ENCODE measurements at places on chromosomes 13 and 19.

- peak; percentile 34 for DNase-seq
These were observed 160.4 kb upstream of the SGCG start for GRCh38 chr13:23020246-23020843.

DNA sequence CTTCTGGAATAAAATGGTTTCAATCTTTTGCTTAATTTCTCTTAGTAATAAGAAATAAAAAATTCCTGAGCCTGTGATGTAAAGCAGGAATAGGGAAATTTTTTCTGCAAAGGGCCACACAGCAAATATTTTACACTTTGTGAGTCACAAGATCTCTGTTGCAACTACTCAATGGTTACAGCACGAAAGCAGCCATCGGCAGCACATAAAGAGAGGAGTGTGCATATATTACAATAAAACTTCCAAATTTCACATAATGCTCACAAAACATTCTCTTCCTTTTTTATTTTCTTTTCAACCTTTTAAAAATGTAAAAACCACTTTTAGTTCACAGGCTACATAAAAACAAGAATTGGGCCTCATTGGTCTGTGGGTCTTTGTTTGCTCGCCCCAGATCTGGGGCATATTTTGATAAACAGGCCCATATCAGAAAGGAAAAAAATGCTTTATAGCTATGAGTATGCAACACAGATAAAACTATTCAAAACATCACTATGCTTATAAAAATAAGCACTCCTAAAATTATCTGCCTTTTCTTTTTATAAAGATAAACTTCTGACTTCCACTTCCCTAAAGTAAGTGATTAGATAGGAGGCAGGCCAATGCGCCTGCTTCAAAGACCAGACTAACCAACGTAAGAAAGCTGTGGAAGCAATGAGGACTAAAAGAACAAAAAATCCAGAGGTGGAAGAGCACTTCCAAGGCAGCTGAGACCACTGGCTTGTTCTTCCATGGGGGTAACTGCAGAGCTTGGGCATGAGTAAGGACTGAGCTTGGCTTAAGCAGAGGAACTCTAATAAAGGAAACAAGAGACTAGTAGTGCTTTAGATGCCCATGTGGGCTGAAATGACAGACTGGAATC, 26.5 kb downstream of the MYCBP2 start:
- no peak for DNase-seq

DNA sequence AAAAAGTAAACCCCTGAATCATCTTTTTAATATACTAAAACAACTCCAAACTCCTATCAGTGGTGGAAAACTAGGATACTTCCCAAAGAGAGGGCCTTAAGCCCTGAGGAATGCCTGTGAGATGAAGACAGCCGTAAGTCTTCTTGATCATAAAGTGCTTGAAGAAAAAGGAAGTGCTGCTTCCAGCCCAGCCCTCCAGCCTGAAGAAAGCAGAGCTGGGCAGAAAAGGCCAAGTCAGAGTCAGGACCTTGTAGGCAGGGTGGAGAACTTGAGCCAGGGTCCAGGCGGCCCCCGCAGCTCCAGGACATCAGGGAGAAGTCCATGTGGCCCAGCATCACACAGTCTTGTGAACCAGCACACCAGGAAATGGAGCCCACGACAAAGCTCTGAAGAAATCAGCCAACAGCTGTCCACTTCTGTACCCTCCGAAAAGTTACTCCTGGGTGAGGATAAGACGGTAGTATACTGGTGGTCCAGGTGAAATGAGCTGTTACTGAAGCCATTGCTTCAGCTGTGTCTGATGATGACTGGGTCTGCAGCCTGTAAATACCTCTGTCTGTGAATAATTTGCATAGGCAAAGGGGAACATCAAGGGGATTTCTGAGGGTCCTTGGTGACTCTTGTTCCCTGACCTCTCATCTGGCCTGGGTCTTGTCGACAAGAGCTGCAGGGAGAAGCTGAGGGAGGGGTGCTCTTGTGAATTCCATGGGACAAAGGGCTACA, 18.7 kb upstream of the CRYL1 start:
- DNase-seq: no peak

- DNase-seq: no peak
These were observed 286.1 kb downstream of the KCTD12 start for GRCh38 chr13:76600081-76600480.

DNA sequence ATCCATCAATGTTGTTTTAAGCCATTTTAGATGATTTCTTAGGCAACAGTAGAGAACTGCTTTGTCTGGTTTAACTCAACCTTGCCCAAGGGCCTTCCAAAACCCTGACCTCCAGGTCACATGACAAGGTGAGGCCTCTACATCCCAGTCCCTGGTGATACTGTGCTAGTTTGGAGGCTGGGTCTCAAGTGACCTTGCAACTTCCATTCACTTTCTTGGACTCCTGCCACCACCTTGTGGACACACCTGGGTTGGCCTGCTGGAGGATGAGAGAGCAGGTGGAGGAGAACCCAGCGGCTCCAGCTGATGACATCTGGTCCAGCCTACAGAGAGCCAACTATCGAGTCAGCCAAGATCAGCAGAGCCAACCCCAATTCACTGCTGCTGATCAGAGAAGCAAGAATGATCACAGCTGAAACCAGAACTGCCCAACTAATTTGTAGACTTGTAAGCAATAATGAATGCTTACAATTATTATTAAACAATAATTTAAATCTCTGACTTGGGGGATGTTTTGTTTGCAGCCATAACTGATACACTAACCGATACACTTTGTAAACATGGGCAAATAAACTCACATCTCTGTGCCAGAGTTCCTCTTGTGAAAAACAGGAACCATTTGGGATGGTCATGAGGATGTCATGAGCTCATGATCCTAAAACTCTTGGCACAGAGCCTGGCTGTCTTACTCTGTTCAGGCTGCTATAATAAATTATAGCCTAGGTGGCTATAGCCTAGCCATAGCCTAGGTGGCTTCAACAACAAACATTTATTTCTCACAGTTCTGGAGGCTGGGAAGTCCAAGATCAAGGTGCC, 11.5 kb downstream of the FAM187B start:
- no peak for DNase-seq

- DNase-seq: no peak
These were observed at the start of gene ZNF296 for GRCh38 chr19:45076029-45076850. Gene ZNF296, minus strand, starts transcription at chr19:45076478. Its CDS starts 105 bp downstream, at chr19:45076373.

DNA sequence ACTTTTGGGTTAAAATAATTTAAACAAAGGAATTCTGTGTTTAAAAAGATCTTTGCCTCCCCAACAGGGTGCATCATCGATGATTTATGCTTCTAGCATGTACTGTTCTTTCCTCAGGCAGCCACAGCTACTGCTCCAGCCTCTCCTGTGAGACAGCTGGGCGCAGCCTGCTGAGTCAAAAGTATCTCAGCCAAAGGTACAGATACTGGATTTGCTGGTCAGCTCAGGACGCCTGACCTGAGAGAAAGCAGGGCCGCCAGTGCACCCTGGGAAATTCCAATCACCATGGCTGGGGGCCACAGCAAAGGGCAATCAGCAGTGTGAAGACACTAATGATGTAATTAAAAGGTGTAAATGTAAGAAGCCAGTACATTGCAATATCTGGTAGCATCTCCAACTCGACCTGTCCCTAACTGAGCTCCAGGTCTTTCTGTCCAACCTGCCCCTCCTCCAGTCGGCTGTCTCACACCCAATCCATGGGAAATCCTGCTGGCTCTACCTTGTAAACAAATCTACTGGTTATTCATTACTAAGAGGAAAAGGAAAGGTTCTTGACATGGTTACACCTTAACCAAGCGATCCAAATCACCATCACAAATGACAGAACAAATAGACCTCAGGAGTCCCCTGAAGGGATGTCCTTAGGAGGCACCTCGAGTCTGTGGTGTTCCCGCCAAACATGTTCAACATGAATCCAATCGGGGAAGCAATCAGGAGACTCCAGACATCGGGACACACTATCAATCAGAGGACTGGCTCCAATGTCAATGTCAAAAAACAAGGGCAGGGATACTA, 7.3 kb downstream of the OPA3 start:
- DNase-seq: no peak

GRCh38 chr13:99297331-99297730, 9.9 kb downstream of the GPR183 start:
- DNase-seq: no peak

GRCh38 chr13:28819735-28820098, 422 bp upstream of the MTUS2 start:
- no peak for DNase-seq

DNA sequence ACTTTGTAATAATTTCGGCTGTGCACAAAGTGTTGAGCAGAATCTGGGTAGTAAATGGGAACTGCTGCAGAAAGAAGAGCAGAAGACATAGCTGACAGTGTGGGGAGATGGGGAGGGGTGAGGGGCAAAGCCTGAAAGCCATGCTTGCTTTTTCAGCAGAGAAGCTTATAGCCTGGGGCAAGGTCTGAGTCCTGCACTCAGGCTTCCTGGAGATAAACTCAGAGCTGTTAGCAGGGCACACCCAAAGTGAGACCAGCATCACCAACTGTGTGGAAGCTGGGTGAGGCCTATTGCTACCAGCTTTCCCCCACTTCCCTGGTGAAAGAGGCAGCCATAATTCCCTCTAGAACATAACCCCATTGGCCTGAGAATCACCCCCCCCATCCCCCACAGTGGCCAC, 15.6 kb upstream of the LHFPL6 start:
- DNase-seq: no peak

- no peak for DNase-seq
These were observed 1.6 kb downstream of the MISP3 start for GRCh38 chr19:14073925-14074838.

GRCh38 chr13:27868641-27869435, 51.0 kb upstream of the PDX1 start:
- DNase-seq: no peak

- DNase-seq: peak; percentile 50
These were observed 5.8 kb downstream of the MLLT1 start for GRCh38 chr19:6273701-6274601.

- DNase-seq: peak; percentile 61
These were observed at the start of gene MIR17HG for GRCh38 chr13:91347202-91347995. Gene MIR17HG, plus strand, starts transcription at chr13:91347687.

DNA sequence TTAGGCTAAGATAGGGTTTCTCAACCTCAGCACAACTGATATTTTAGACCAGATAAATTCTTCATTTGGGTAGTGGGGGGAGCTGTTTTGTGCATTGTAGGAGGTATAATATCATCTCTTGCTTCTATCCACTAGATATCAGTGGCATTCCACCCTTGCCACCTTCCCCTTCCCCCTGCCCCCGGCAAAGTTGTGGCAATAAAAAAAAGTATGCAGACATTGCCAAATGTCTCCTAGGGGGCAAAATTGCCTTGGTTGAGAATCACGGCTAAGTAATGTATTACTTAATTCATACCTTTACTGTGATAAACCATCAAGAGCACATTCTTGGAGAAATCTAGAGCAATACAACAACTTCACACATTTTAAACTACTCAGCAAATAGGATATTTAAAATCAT, 51.4 kb downstream of the UBL3 start:
- no peak for DNase-seq

DNA sequence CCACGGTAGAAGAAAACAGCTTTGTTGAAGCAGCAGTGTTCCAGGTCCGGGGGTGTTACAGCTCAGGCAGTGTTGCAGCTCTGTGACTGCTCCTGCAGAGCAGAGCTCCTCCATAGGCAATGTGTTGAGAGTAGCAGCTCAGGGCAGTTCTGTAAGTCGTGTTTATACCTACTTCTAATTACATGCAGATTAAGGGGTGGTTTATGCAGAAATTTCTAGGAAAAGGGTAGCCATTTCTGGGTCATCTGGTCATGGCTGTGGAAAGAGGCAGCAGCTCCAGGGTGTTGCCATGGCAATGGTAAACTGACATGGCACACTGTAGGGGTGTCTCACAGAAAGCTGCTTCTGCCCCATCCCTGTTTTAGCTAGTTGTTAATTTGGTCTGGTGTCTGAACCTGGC, 316.4 kb downstream of the GPC5 start:
- no peak for DNase-seq

GRCh38 chr19:15424121-15424520, 5.3 kb upstream of the AKAP8L start:
- no peak for DNase-seq

GRCh38 chr13:43657485-43657884, 129.3 kb downstream of the ENOX1 start:
- DNase-seq: no peak

GRCh38 chr19:48487948-48488347, 18.8 kb downstream of the CYTH2 start:
- DNase-seq: no peak

DNA sequence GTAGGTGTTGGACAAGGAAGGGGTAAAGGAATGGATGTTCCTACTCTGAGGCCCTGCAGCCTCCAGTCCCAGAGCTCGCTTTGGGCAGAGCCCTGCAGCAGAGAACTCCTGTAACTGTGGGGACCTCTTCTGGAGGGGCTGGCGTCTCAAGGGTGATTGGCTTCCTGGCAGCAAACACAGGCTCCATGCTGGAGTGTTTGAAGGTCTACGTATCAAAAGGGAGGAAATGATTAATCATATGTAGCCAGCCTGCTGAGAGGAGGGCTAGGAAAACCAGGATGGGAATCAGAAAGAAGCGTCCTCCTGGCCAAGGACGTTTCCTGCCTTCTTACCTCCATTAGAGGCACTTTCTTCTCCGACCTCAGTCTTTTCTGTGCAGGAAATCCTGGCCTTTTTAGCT, 208.5 kb downstream of the TSHZ3 start:
- DNase-seq: no peak

DNA sequence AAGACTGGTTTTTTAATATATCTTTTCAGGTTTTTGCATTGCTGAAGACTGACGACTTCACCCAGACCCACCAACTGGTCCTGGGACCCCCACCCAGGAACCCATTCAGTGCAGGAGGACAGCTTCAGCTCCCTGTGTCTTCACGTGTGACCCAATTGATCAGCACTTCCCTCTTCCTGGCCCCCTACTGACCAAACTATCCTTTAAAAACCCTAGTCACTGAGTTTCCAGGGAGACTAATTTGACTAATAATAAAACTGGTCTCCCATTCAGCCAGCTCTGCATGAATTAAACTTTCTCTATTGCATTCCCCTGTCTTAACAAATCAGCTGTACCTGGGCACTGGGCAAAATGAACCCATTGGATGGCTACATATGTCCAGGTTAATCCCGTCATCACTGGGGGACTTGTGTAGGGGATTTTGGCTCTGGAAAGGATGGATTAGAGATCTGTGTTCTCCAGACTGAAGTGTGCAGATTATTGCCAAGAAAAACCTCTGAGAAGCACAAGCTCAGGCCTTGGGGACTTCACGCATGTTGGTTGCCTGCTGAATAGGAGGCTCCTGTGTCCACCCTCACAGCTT, 16.3 kb upstream of the PARP4 start:
- DNase-seq: no peak
